Renal cortical epithelial cell (primary cell): ENCODE measurements at places on chromosomes 1 and 21.

GRCh38 chr1:27668808-27669723 lies 2.9 kb downstream of the IFI6 start:
- peak; percentile 22 for DNase-seq

DNA sequence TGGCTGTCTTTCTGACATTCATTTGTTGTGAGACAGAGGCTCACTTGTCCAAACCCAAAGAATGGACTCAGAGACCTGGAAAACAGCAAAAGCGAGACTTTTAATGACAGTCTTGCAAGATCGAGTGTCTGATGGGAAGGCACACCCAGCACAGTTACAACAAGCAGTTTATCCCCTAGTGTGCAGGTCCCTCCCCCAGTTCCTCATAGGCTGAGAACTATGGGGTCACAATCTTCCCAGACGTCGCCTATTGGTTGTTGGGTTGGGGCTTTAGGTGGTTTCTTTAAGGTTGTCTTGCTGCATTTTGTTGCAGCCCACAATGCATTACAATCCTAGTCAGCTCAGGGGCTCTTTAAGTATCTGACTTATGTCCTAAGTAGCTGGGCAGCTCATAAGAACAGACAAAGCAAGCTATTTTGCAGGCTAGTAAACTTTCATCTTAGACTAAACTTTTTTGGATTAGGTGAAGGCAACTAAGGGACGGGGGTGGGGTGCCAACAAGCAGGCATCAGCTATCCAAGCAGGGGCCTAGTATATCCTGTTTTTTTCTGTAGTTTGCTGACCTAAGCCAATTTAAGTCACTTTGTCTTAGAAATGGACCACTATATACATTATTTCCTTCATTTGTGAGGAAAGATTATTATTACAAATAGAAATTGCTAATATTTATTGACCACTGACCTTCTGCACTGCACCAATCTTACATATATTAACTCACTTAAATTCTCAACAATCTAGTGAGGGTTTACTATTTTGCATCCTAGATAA lies 151.8 kb downstream of the SETD4 start:
- DNase-seq = no peak

DNA sequence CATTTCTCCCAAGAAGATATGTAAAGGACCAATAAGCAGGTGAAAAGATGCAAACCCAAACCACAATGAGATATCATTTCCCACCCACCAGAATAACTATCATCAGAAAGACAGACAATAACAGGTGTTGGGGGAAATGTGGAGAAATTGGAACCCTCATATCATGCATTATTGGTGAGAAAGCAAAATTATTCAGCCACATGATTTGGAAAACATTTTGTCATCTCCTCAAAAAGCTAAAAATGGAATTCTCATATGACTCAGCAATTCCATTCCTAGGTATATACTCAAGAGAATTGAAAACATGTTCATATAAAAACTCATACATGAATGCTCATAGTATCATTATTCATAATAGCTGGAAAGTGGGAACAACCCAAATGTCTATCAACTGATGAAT lies 25.1 kb upstream of the RNF186 start:
- DNase-seq = no peak

- no peak for DNase-seq
Measured at GRCh38 chr21:33308586-33309490, 15.9 kb upstream of the IFNAR1 start.

DNA sequence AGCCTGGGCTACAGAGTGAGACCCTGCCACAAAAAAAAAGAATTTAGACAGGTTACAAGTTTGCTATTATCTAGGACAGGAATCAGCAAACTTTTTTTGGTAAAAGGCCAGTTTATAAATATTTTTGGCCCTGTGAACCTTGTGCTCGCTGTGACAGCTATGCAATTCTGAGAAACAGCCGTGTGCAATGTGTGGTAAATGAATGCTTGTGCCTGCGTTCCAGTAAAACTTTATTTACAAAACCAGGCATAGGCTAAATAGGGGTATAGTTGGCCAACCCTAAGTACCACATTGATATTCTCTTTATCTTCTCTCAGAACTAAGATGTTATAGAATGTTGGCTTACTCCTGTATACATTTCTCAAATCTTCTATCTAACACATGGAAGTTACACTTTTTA lies 24.3 kb downstream of the FBXO28 start:
- DNase-seq = no peak

- peak; percentile 50 for DNase-seq
Measured at GRCh38 chr1:167059045-167059808, 30.9 kb downstream of the GPA33 start.
